ENCODE measurements at places on chromosomes 7 and 10.

- no peak for DNase-seq
Observed at GRCh38 chr10:65325913-65326312, 1599.9 kb upstream of the LRRTM3 start.

DNA sequence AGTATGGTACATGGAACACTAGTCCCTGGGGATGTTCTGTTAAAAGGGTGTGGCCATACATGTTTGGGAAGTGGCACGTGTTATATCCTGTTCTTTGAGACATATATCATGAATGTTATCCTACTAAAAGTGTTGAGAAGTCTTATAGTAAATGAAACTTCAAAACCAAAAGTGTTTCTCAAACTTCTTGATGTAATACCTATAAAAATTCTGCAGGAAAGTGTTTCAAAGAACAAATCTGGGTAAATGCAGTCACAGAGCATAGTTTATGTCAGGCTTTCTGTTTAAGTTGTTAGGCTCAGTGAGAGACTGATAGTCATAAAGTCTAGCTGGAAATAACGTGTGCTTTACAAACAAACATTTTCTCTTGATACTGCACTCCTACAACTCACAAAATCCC lies 273.7 kb downstream of the KIF20B start:
- DNase-seq = no peak

- DNase-seq = no peak
Observed at GRCh38 chr7:33192695-33193291, 63.4 kb downstream of the BBS9 start.

GRCh38 chr7:50281680-50282445 lies 22.7 kb upstream of the IKZF1 start:
- no peak for DNase-seq

GRCh38 chr7:36244429-36244828 lies 91.4 kb downstream of the EEPD1 start:
- no peak for DNase-seq

- DNase-seq = no peak
Observed at GRCh38 chr7:158028290-158028941, 559.2 kb downstream of the PTPRN2 start.

- no peak for DNase-seq
Observed at GRCh38 chr7:25949736-25950487, 202.1 kb upstream of the NFE2L3 start.

GRCh38 chr7:157643525-157643970 lies 306.7 kb downstream of the DNAJB6 start:
- DNase-seq = no peak

All from H54 (cell line).